GM12892 (cell line): ENCODE measurements at places on chromosomes 5 and 9.

- no peak for DNase-seq
Measured at GRCh38 chr5:177428574-177429217, 2.2 kb downstream of the GRK6 start.

DNA sequence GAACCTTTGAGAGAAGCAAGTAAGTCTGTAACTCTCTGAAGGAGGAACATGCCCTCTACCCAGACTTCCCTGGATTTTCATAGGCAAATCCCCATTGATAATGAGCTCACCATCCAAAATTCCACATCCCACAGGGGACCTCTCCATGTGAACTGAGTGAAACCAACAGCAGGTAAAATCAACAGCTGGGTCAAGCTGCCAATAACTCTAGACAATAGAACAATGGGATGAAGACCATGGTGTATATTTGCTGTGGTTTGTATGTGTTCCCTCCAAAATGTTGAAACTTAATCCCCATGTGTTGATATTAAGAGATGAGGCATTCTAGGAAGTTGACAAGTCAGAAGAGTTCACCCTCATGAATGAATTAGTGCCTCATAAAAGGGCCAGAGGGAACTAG is 110.2 kb upstream of the MYO10 start:
- DNase-seq: no peak

DNA sequence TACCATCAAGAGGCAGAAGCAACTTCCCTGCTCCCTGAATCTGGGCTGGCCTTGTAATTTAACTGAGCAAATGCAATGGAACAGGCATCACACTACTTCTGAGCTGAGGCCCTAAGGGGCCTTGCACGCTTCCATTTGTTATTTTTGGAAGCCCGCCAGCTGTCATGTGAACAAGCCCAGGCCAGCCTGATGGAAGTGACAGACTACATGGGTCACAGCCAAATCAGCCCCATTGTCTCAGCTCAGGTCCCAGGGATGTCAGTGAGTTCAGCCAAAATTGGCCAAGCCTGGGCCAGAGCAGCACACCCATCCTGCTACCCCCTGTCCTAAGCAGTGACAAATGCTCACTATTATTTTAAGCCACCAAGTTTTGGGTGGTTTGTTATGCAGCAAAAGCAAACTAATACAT is 72.8 kb downstream of the PRRT1B start:
- no peak for DNase-seq

DNA sequence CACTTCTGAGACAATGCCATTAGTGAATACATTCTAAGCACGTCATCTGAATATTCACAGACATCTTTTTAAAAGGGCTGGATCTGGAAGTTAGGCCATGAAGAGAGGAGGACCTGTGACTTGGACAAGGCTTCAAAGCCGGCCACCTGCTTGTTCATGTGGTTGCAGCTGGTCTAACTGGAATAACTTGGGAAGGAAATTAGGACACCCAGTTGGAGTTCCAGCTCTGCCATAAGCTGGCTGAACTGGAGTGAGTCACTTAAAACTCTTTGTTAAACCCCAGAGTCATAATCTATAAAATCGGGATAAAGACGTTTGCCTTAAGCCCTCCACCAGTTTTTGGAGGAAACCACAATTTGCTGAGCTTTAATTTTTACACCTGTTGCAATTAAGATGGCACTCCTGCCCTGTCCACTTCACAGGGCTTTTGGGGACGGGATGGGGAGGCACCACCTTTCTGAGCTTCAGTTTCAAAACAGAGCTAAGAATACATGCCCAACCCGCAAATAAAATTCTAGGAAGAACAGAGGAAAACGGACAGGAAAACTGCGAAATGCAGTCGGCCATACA is 536 bp upstream of the STX17 start:
- no peak for DNase-seq

DNA sequence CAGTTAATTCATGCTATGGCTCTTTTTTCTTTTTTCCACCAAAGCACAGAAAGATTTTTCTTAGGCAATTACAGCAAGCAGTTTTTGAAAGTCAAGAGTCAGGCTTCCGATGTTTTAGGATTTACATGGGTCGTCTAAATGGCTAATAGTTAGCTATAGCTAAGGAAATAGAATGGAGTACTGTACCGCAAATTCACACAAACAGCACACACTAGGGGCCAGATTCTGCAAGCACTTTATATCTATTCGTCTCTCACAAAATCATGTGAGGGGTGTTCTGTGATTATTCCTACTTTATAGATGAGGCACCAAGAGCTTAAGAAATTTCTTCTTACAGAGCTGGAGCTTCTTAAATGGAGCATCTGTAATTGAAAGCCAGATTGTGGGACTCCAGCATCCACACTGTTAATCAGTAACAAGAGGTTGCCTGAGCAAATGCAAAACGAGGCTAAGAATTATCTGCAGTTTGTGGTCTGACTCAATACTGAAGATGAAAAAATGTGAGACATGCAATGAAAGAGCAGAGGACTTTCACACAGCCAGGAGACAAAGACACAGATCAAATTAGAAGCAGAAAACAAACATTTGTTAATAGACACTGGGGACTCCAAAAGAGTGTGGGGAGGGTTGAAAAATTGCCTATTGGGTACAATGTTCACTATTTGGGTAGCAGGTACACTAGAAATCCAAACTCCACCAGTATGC is 62.7 kb upstream of the CTXN3 start:
- no peak for DNase-seq

DNA sequence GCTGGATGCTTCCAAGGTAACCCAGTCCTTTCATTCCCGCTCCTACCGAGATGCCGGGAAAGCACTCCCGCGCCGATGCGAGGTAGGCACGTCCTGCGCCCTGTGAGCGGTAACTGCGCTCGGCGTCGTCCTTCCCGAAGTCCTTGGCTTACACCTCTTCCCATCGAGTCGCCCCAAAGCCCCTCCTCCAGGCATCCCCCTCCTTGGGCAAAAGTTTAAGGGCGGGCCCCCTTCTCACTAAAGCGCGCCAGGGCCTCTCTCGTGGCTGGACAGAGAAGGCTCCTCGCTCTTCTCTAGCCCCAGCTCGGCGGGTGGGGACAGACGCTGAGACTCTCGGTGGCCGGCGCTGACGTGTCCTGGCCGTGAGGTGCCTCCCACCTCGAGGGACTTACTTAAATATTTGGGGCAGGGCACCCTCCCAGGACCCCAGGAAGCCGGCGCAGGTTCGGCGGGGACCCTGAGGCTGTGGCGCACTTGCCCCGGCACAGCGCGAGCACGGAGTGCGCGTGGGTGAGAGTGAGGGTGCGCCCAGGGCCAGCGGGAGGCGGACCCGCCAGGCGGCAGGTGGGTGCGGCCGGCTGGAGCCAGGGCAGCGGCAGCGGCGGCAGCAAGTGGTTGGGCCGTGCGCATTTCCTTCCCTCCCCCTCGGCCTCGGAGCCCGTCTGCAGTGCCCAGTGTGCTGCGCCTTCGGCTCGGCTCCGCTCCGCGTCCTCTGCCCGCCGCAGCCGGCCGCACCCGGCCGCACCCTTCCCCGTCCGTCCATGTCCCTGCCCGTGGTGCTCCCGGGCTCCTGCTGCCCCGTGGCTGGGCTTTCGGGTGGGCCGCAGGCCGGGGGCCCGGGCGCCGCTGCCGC is at the start of gene ENTREP1:
TSS of gene ENTREP1 (plus strand) at position 667 of the 853 bp plus-strand sequence. CDS start at position 762, 95 bp downstream.
- DNase-seq: peak; percentile 13

DNA sequence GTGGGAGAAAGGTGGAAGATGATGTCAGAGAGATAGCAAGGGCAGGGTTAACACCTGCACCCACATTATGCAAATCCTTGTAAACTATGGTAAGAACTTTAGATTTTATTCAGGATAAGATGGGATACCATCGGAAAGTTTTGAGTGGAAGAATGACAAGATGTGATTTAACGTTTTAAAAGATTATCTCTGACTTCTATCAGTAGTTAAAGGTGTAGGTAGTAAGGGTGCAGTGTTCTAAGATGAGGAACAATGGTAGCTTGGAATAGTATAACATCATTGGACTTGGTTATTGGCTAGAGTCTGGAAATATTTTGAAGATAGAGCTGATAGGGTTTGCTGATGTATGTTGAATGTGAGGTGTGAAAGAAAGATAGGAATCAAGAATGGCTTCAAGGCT is 211.3 kb downstream of the CCDC171 start:
- no peak for DNase-seq

DNA sequence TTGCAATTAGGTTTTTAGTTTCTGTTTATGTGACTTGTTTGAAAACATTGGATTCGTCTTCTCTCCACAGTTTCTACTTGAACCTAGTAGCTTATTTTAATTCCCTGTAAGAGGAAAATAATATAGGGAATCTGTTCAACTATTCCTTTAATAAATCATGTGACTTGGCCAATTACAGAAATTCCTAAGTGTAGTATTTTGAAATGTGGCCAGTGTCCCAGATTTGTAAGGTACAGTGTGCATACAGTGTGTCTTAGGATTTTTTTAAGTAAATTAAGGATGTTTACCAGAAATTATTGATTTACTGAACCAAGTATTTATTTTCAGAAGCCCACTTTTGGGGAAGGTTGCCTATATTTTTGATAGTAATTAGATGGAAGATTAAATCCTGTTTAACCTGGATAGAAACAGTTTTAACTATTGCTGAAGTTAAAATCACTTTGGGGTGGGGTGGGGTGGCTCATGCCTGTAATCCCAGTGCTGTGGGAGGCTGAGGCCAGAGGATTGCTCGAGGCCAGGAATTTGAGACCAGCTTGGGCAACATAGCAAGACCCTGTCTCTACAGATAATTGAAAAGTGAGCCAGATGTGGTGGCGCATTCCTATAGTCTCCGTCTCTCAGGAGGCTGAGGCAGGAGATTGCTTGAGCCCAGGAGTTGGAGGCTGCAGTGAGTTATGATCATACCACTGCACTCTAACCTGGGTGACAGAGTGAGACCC is 36.9 kb downstream of the G3BP1 start:
- no peak for DNase-seq

- DNase-seq: no peak
Measured at GRCh38 chr9:111102793-111103464, 64.7 kb upstream of the LPAR1 start.

- no peak for DNase-seq
Measured at GRCh38 chr9:126145887-126146253, 180.8 kb upstream of the MVB12B start.

DNA sequence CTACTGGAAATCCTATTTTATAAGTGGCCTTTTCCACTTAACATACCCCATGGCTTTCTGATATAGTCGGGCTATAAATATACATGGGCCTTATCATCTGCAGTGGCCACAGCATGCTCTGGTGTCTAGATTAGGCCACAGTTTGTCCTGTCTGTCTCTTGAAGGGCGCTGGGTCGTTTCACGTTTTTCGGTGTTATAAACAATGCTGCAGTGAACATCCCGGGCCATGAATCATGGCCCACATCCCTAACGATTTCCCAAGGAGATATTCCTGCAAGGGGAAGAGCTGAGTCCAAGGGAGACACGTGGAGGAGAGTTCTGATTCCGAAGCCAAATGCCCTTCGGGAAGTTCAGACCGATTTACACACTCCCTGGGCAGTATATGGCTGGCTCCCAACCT is 8.4 kb downstream of the PLPP7 start:
- DNase-seq: no peak

DNA sequence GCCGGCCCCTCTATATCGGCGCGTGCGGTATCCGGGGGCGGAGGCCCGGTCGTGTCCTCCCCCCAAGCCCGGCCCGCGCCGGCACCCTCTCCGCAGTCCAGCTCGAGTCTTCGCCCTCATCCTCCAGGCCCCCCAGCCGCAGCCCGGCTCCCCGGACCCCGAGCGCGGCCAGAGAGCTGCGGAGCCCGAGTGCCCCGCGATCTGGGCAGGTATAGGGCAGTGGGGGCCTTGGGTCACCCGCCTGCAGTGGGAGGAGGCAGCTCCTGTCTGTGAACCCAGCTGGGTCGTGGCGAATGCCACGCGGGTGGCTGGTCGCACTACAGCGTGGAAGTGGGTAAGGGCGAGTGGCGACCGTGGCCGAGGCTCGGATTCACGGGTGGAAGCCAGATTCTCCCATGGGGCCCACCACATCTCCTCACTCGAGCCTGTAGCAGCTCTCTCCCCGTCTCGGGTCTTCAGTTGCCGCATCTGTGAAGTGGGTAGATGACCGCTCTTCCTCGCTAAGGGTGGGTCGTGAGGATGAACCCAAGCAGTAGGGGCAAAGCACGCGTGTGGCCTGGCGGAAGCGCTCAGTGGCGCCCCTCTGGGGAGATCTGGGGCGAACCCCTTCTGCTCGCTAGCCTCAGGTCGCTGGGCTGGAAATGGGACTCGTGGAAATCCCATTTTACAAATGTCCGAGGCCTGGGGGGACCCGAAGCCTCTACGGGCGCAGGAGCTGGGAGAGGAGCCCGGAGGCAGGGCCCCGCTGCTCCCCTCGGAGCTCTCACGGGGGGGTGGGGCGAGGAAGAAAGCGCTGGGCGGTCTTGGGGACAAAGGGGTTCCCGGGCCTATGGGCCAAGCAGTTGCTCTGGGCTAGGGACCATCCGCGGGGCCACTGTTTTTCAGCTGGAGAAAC is 1.9 kb downstream of the NR5A1 start:
- DNase-seq: no peak

DNA sequence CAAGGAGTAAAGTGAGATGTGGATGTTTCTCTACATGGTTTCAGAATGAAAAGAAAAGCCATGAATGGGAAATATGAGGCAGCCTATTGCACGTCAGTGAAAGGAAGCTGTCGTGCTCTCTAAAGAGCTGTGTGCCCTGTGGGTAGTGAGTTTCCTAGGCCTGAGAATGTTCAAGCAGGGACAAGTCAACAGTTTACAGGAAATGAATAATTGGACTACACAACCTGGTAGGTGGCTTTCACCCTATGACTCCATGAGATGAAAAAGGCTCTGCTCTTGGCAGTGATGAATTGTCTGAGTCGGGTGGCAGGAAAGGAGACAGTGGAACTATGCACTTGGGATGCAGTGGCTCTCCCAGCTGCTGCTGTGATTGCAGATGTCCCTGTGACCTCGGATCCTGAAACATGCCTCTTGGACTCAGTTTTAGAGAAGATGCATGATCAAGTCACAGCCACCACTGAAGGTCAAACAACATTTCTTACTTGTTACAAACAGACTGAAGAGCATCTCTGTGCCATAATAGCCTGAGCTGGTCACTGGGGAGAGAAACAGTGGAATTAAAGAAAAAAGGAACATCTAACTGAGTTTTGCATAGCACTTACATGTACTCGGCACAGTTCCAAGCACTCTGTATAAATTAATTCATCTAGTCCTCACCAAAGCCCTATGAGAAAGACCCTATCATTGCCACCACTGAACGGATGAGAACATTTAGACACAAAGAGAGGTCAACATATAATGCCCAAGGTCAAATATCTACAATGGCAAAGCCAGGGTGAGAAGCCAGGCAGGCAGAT is 293.7 kb downstream of the SPOCK1 start:
- DNase-seq: no peak

DNA sequence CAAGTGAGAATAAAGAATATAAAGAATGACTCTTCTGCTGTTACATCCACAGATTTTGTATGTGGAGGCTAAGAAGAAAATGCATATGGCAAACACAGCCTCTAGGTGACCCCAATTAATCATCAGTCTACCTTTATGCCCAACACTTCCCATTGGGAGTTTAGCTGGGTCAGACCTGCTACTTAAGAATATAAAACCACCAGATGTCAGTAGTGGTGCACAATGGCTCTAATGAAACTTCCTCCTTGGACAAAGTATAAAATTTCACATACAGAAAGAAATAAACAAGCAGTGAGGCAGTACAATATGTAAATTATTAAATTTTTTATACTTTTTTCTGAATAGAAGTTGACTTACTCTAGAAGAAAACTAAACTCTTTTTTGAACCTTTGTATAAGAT is 539.9 kb downstream of the BRINP1 start:
- no peak for DNase-seq

- no peak for DNase-seq
Measured at GRCh38 chr5:81696418-81697397, 54.2 kb downstream of the SSBP2 start.
